Activated CD8-positive, alpha-beta memory T cell treated with anti-CD3 and anti-CD28 coated beads, Interleukin-2, amount 10 ng/mL, durations not matched to agents 7 days and 5 days (primary cell): ENCODE measurements at places on chromosomes 2 and 18.

GRCh38 chr2:187093771-187094412, 244.9 kb upstream of the ZSWIM2 start:
- no peaks in the 10 kb centered on the region for H3K4me1 ChIP-seq
- no peaks in the 10 kb centered on the region for H3K27me3 ChIP-seq
- H3K36me3 ChIP-seq: no peaks in the 10 kb centered on the region
- H3K27ac ChIP-seq: no peak overlapping the region

DNA sequence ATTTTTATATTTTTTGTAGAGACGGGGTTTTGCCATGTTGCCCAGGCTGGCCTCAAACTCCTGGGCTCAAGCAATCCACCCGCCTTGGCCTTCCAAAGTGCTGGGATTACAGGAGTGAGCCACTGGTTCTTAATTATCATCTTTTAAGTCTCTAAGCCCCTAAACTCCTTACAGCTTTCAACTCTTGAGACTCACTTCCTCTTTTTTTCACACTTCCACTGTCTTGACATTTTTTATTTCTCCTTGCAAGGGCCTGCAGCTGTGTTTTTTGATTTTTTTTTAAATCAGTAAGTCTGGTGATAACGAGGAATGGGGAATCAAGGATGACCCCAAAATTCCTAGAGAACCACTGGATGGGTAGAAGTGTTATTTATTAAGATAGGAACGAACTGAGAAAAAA, 8.6 kb upstream of the ABCB11 start:
- peaks cover 7% of the 10 kb centered on the region for H3K4me1 ChIP-seq
- H3K4me3 ChIP-seq: no peak overlapping the region
- DNase-seq: no peak
- no peaks in the 10 kb centered on the region for H3K27me3 ChIP-seq

DNA sequence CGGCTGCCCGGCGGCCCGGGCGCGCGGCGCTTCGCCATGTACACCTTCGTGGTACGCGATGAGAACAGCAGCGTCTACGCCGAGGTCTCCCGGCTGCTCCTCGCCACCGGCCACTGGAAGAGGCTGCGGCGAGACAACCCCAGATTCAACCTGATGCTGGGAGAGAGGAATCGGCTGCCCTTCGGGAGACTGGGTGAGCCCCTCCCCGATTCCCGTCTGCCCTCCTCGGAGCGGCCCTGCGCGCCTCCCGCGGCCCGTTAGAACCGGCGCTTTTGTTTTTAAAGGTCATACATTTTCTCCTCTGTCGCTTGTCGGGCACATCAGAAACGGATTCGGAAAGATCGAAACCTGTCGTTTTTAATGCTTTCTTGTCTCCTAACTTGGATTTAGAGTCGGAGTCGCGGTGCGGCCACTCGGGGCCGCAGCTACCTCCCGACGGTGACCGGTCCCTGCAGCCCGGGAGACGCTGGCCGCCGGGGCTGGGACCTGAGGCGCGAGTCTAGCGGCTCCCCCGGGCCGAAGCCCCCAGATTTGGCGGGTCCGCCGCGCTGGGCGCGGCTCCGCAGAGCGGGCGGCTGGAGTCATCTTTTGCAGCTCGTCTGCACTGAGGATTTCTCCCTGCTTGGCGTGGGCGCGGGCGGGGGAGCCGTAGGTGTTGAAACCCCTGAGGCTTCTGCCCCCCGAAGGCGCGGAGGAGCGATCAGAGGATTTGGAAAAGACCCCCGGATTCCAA, 519 bp downstream of the TTL start:
- peaks cover 18% of the 10 kb centered on the region for H3K36me3 ChIP-seq
- H3K4me3 ChIP-seq: peak overlapping the region; percentile 94
- DNase-seq: peak; percentile 50
- H3K27me3 ChIP-seq: peaks cover 6% of the 10 kb centered on the region

- DNase-seq: no peak
- H3K4me3 ChIP-seq: no peak overlapping the region
- no peaks in the 10 kb centered on the region for H3K4me1 ChIP-seq
Observed at GRCh38 chr18:8980918-8981317, 121.6 kb upstream of the NDUFV2 start.

DNA sequence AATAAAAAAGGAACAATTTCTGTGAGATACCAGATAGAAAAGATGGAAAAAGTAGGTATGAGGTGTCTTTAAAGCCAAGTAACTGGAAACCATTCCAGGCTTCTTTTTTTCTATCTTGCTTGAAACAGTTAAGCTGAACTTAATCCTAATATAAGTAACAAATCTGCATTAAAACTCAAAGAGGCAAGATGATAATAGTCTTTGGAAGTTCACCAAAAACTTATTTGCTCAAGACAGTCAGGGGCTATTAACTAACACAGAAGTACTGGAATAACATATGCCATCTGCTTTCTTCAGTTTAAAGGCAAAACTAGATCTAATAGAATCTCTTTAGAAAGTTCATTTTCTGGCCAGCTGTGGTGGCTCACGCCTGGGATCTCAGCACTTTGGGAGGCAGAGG, 18.8 kb downstream of the PDIA6 start:
- no peak overlapping the region for H3K4me3 ChIP-seq
- DNase-seq: no peak
- H3K27ac ChIP-seq: no peak overlapping the region
- peaks cover 59% of the 10 kb centered on the region for H3K36me3 ChIP-seq

GRCh38 chr2:169877398-169877797, 50.1 kb downstream of the UBR3 start:
- peaks cover 2% of the 10 kb centered on the region for H3K4me1 ChIP-seq
- DNase-seq: no peak
- peaks cover 4% of the 10 kb centered on the region for H3K36me3 ChIP-seq
- no peak overlapping the region for H3K4me3 ChIP-seq
- H3K27me3 ChIP-seq: no peaks in the 10 kb centered on the region
